Muscle of back (tissue), 13 donors: ENCODE measurements at places on chromosomes 2 and 18. TPM values are rescaled to one million over a fixed set of nuclear protein-coding genes. Genes with fewer than 3 reads are reported as not detected.

DSG4 gene
- polyA plus RNA-seq: not detected

ZSWIM2 gene
- polyA plus RNA-seq: not detected

TP53I3 gene
- polyA plus RNA-seq: 39.7 TPM

PIAS2 gene
- polyA plus RNA-seq: 18.9 TPM

WNT10A gene
- polyA plus RNA-seq: 0.27 TPM

CCDC93 gene
- 37.8 TPM for polyA plus RNA-seq

UBE2E3 gene
- polyA plus RNA-seq: 145 TPM

MAP2 gene
- polyA plus RNA-seq: 13.7 TPM

UGT1A3 gene
- not detected for polyA plus RNA-seq

KCNJ3 gene
- polyA plus RNA-seq: 0.42 TPM

TDRD15 gene
- not detected for polyA plus RNA-seq

LRATD1 gene
- 7.8 TPM for polyA plus RNA-seq

IGFBP5 gene
- polyA plus RNA-seq: 462 TPM

POU3F3 gene
- 0.29 TPM for polyA plus RNA-seq

LINC00305 gene
- polyA plus RNA-seq: not detected

POTEI gene
- polyA plus RNA-seq: 0.04 TPM

NCKAP5 gene
- polyA plus RNA-seq: 5.0 TPM

ELOA2 gene
- not detected for polyA plus RNA-seq

OXER1 gene
- polyA plus RNA-seq: 4.0 TPM

GKN2 gene
- not detected for polyA plus RNA-seq

REG3A gene
- polyA plus RNA-seq: not detected
